Thyroid gland (tissue), 4 donors: ENCODE measurements at places on chromosomes 3 and 15. TPM values are rescaled to one million over a fixed set of nuclear protein-coding genes. Genes with fewer than 3 reads are reported as not detected.

The RRP9 gene
- total RNA-seq = 14.4 TPM

The UNC13C gene
- total RNA-seq = 1.1 TPM

The OCA2 gene
- total RNA-seq = 5.5 TPM

DNA sequence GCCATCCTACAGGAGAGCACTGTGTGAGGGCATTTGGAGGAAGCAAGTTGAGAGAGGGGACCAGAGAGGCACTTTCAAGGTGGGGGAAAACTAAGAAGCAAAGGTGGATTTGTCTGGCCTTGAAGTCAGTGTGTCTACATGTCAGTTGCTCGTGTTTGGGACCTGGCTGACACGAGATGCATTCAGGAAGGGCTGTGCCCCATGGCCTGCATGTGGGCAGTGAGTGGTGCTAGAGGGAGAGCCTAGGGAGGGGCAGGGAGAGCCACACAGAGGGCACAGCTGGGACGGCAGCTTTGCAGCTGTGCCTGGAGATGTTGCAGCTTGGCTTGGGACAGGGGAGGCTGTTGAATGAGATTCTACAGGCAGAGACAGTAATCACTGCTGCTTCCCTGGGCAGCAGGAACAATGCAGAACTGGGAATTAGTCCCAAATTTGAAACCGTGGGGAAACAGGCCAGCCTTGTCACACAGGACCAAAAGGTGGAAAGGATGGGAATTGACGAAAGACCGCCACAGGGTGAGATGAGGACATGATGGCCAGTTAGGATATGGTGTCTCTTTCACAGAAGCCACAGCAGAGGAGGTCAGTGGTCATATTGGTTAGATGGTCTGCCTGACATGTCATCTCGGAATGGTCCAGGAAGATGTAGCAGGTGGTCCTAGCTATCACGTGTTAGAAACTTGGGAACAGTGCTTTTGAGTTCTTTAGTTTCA, 10.0 kb downstream of the SEC61A1 start:
- peaks cover 90% of the 10 kb centered on the region for H3K36me3 ChIP-seq
- no peaks in the 10 kb centered on the region for H3K27me3 ChIP-seq
- no peak overlapping the region for H3K4me3 ChIP-seq
- no peak overlapping the region for H3K27ac ChIP-seq

DNA sequence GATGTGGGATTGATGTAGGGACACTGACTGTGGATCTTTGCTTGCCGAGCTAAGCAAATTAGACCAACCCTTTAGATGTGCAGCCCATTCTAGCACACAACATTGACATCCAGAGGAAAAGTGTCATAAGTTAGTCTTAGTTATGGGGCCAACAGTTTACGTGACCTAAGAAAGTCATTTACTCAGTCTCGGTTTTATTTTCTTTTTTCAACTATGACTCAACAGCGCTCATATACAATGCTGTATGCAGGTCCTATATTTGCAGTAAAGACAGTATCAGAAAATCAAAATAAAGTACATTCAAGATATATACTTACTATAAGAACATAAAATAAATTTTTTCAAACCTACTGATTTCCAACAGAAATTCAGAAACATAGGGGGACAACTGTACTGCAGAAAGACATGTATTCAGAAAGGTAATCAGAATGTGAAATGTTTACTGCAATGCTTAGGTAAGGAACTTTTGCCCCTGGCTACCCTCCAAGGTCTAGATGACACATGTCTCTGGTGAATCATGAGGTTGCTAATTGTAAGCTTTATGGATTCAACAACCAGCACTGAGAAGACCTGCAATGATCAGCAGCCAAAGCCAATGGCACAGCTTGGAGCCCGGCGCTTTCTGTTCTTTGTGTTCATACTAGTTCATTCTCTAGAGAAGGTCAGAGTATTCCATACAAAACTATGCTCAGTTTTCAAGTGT, 317.5 kb upstream of the CNTN6 start:
- no peaks in the 10 kb centered on the region for H3K36me3 ChIP-seq
- no peaks in the 10 kb centered on the region for H3K27me3 ChIP-seq
- no peak for DNase-seq

DNA sequence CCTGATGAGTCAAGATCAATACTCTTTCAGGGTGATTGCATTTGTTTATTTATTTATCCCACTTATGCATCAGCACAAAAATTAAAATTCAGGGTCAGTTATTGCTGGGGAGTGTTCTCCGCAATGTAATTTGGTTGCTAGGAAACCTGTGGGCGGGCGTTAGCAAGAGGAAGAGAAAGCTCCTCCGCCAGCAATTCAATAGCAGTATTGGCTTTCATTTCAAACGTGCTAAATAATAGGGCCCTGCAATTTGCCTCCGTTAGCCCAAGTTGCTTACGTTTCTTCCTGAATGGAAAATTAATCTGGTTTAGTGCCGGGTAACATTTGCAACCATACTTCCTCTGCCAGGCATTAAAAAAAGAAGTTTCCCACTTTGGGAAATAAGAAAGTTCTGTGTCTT, 35.5 kb upstream of the PLCL2 start:
- H3K4me1 ChIP-seq = no peaks in the 10 kb centered on the region
- H3K27me3 ChIP-seq = no peaks in the 10 kb centered on the region
- DNase-seq = peak; percentile 15
- H3K36me3 ChIP-seq = no peaks in the 10 kb centered on the region

DNA sequence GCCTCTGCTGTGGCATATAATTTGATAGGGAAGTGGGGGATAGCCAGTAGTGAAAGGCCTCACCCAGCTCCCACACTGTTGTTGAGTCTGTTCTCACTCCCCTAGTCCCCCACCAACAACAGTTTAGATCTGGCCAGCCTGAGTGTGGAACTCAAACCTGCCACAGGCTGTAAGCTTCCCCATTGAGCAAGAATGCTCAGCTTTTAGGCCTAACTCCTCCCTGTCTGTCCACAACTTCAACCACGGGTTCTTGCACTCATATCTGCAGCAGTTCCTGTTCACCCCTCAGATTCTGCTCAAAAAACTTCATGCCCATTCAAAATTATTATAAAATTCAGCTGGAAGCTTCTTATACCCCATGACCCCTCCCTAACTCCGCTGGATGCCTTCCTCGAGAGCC, 975.1 kb downstream of the NSUN3 start:
- no peaks in the 10 kb centered on the region for H3K36me3 ChIP-seq
- no peaks in the 10 kb centered on the region for H3K4me1 ChIP-seq
- no peak overlapping the region for H3K27ac ChIP-seq
- no peak overlapping the region for H3K4me3 ChIP-seq
- DNase-seq = no peak
- no peaks in the 10 kb centered on the region for H3K27me3 ChIP-seq

DNA sequence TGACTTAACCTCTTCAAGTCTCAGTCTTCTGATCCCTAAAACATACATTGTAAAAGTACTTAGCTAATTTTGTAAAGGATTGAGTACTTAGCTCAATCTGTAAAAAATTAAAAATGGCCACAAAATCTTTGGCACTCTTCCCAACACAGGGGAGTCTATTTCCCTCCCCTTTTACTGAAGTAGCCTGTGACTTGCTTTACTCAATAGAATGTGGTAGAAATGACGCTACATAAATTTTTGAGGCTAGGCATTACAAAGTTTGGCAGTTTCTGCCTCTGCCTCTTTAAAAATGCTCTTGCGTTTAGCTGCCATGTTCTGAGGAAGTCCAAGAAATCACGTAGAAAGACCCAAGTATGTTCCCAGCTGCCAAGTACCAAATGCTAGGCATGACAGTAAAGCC, 80.2 kb downstream of the CBLB start:
- peaks cover 3% of the 10 kb centered on the region for H3K4me1 ChIP-seq
- no peaks in the 10 kb centered on the region for H3K36me3 ChIP-seq
- no peaks in the 10 kb centered on the region for H3K27me3 ChIP-seq
- DNase-seq = no peak
- no peak overlapping the region for H3K4me3 ChIP-seq

DNA sequence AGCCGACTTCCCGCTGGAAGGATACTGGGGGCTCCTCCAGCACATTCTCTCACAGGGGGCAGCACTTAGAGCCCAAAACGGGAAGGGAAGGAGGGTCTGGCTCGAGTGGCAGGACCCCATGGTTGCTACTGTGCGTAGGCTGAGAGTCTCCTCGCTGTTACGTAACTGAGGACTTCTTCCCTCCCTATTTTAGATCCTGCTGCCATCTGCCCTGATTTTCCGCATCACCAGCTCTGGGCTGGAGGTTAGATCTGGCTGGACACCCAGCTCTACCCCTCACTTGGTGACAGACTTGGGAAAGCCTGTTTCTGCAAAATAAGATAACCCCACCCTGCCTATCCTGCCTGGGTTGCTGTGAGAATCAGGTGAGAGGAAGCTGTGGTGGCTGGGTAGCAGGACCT, 47.7 kb downstream of the BDH1 start:
- peaks cover 5% of the 10 kb centered on the region for H3K4me1 ChIP-seq
- DNase-seq = no peak
- no peak overlapping the region for H3K4me3 ChIP-seq
- no peaks in the 10 kb centered on the region for H3K36me3 ChIP-seq
- H3K27ac ChIP-seq = no peak overlapping the region

GRCh38 chr15:31758126-31758525, 272.2 kb upstream of the CHRNA7 start:
- H3K36me3 ChIP-seq = no peaks in the 10 kb centered on the region
- no peaks in the 10 kb centered on the region for H3K4me1 ChIP-seq
- no peak overlapping the region for H3K4me3 ChIP-seq
- H3K27ac ChIP-seq = no peak overlapping the region
